ENCODE measurements at places on chromosomes 7 and 10. TPM values are rescaled to one million over a fixed set of nuclear protein-coding genes. Genes with fewer than 3 reads are reported as not detected.

DNA sequence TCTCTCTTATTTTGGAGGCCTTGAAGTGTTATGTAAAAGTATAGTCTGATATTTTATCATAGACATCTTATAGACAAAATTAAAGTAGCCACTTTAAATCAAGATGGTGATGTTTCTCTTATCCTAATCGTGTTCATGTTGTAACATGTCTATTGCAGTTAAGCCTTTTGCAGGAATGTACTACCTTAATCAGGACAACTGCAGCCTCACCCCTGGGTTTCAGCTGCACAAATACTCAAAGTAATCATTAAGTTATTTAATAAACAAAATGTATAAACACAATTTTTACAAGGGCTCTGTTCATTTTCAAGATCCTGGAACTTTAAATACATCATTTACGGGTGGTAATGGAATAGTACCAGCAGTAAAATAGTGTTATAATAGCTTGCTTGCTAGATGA, 14.4 kb upstream of the KIF5B start:
- no peak overlapping the region for H3K4me3 ChIP-seq
- no peaks in the 10 kb centered on the region for H3K36me3 ChIP-seq

GRCh38 chr7:156906200-156906649, 13.2 kb upstream of the LMBR1 start:
- no peak overlapping the region for H3K4me3 ChIP-seq
- DNase-seq, result no peak
- H3K4me1 ChIP-seq, result peaks cover 12% of the 10 kb centered on the region
- no peak overlapping the region for H3K27ac ChIP-seq
- no peaks in the 10 kb centered on the region for H3K36me3 ChIP-seq

DNA sequence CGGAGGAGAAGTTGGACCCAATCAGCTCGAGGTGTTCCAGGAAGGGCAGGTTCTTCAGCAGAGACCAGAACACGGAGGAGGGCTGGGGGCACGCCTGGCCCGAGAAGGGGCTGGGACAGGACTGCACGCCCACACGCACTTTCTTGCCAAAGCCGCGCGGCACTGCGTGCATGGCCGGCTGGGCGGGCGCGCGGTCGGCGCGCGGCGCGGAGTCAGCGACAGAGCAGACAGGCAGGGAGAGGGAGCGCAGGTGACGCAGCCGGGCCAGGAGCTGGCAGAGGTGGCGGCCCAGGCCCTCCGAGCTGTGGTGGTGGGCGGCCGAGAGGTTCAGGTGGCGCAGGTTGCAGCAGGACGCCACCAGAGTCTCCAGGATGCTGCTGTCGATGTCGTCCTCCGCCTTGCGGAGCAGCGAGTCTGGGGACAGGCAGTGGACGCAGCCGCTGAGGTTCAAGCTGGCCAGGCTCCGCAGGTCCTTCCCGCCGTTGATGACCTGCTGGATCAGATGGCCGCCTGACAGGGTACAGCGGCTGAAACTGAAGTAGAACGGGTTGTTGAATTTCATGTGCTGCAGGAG, 77.2 kb upstream of the TNRC18 start:
- no peak for DNase-seq
- peaks cover 11% of the 10 kb centered on the region for H3K36me3 ChIP-seq
- H3K4me1 ChIP-seq, result peaks cover 6% of the 10 kb centered on the region
- no peak overlapping the region for H3K27ac ChIP-seq
- no peaks in the 10 kb centered on the region for H3K27me3 ChIP-seq
- H3K4me3 ChIP-seq, result no peak overlapping the region

DNA sequence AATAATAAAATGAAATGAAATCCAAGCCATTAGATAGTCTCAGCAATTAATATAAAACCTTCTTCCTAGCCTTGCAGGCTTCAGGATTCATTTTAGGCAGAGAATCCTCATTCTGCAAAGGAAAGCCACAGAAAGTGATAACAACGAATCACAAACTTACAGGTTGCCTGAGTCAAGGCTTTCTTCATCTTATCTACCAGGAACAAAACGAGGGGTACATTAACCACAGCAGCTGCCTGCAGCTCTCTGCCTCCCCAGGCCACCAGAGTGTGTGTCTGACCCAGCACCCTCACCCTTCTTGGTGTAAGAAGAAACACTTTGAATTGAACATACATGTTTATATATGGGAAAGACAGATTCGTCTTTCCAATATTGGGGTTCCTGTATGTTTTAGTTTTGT, 12.5 kb upstream of the TNS3 start:
- DNase-seq, result no peak
- no peaks in the 10 kb centered on the region for H3K36me3 ChIP-seq
- H3K4me1 ChIP-seq, result peaks cover 24% of the 10 kb centered on the region
- H3K27me3 ChIP-seq, result no peaks in the 10 kb centered on the region
- H3K27ac ChIP-seq, result no peak overlapping the region
- H3K4me3 ChIP-seq, result no peak overlapping the region

DNA sequence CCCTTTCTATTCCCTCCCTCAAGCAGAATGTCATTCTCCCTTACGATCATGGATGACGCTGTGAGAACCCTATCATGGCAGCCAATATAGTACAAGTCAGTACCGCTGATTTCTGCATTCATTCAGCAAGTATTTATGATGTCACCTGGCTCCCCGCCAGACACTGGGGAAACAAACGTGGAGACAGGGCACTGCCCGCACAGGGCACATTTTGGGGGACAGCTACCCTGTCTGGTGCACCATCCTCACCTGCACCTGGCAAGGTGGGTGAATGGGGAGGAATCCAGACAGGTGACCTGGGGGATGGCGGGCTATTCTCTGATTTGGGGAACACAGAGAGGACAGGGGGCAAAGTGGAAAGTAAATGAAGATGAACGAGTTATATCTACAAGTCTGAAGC, 28.4 kb downstream of the MKI67 start:
- no peaks in the 10 kb centered on the region for H3K4me1 ChIP-seq
- no peak overlapping the region for H3K4me3 ChIP-seq
- no peaks in the 10 kb centered on the region for H3K27me3 ChIP-seq
- peaks cover 28% of the 10 kb centered on the region for H3K36me3 ChIP-seq
- H3K27ac ChIP-seq, result no peak overlapping the region

DNA sequence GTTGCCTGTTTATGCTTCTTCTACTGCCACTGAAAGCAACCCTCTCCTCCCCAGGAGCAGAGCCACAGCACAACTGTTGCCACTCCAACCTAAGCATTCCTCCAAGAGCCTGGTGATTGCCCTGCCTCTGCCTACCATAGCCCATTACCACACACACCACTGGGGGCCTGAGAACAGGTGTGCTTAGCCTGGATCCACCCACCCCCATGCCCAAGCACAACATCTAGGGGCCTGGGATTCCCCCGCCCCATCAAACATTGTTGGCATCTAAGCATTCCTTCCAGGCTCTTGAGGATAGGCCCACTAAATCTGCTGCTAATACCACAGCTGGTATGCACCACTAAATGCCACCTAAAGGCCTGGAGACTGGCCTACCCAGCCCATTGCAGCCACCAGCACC, 43.3 kb upstream of the ASAH2 start:
- H3K27me3 ChIP-seq, result no peaks in the 10 kb centered on the region
- no peak overlapping the region for H3K4me3 ChIP-seq
- no peaks in the 10 kb centered on the region for H3K4me1 ChIP-seq
- no peak for DNase-seq

DNA sequence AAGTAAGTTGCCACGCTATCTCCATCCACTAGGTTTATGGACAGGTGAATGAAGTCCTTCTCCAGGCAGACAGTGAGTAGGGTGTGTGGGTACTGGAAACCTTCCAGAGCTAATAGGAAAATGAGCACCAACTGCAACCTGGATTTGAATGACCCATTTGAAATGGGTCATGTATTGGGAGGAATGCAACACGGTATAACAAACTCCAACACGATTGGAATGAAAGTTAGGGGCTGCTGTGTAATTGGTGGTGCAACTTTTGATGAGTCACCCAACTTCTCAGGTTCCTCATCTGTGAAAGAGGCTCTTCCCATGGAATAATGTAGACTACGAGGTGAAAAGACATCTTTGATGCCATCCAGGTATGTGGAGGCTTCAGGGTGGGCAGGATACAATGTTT, 241.4 kb upstream of the PODXL start:
- H3K36me3 ChIP-seq, result no peaks in the 10 kb centered on the region
- peak; percentile 3 for DNase-seq
- H3K27ac ChIP-seq, result no peak overlapping the region
- peaks cover 33% of the 10 kb centered on the region for H3K27me3 ChIP-seq

DNA sequence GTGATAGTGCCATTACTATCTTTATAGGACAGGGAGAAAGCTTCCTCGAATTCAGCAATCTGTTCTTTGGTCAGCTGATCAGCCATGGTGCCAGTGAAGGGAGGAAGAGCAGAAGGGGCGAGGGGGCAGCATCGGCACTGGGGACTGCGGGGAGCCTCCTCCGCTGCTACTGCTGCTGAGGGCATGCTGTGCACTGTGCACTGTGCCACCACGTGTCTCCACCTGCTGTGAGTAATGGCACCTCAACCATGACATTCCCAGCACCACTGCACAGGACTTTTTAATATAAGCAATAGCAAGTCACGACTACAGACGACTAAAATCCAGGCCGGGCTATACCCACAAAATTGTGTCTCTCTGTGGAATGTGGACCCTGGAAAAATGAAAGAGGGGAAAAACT, 105.0 kb upstream of the LANCL2 start:
- peaks cover 7% of the 10 kb centered on the region for H3K4me1 ChIP-seq
- H3K27me3 ChIP-seq, result no peaks in the 10 kb centered on the region
- H3K4me3 ChIP-seq, result no peak overlapping the region
- no peak for DNase-seq
- H3K27ac ChIP-seq, result no peak overlapping the region

GRCh38 chr7:138032770-138033169, 30.9 kb upstream of the CREB3L2 start:
- no peak overlapping the region for H3K4me3 ChIP-seq
- no peak for DNase-seq
- no peaks in the 10 kb centered on the region for H3K4me1 ChIP-seq
- no peak overlapping the region for H3K27ac ChIP-seq

GRCh38 chr10:83038631-83039030, 1100.7 kb upstream of the GHITM start:
- H3K27ac ChIP-seq, result no peak overlapping the region
- no peak for DNase-seq
- H3K36me3 ChIP-seq, result no peaks in the 10 kb centered on the region
- H3K27me3 ChIP-seq, result no peaks in the 10 kb centered on the region

Gene MOGAT3
- not detected for total RNA-seq

Gene CCNJ
- 3.9 TPM for total RNA-seq
